ENCODE measurements at places on chromosomes 6 and 20. TPM values are rescaled to one million over a fixed set of nuclear protein-coding genes. Genes with fewer than 3 reads are reported as not detected.

Gene TMEM217
- 0.78 TPM for total RNA-seq

Gene PHF10
- total RNA-seq: 19.3 TPM

Gene DEK
- 227 TPM for total RNA-seq

Gene MMS22L
- total RNA-seq: 34.0 TPM

Gene CLDN20
- not detected for total RNA-seq

Gene PABPC1L
- 6.2 TPM for total RNA-seq

Gene C20orf141
- total RNA-seq: not detected

Gene RIMS1
- not detected for total RNA-seq

Gene KIFC1
- 125 TPM for total RNA-seq

Gene IP6K3
- 1.1 TPM for total RNA-seq

Gene PRSS35
- not detected for total RNA-seq

Gene GRM1
- 0.12 TPM for total RNA-seq

Gene NFATC2
- 3.0 TPM for total RNA-seq

Gene RSPO3
- not detected for total RNA-seq

Gene HS3ST5
- total RNA-seq: not detected

Gene CST4
- total RNA-seq: not detected

Gene SIRPA
- 7.0 TPM for total RNA-seq

Gene PRKN
- total RNA-seq: not detected

Gene C20orf144
- 0.24 TPM for total RNA-seq

Gene SULF2
- total RNA-seq: 74.4 TPM

Gene MRAP2
- 8.4 TPM for total RNA-seq

Gene ULBP2
- total RNA-seq: 21.8 TPM

Gene BFSP1
- total RNA-seq: 3.0 TPM

Gene DPPA5
- total RNA-seq: not detected

Gene BPIFA1
- not detected for total RNA-seq

Gene YIPF3
- total RNA-seq: 151 TPM

Gene LBP
- not detected for total RNA-seq

Gene DYNLT2
- total RNA-seq: 2.0 TPM

Gene LGSN
- not detected for total RNA-seq

Gene CABLES2
- 4.7 TPM for total RNA-seq

Gene ZC3H12D
- 0.48 TPM for total RNA-seq

Gene PCSK2
- total RNA-seq: not detected

Gene CENPW
- 60.1 TPM for total RNA-seq

Gene SH3BGRL2
- total RNA-seq: 0.59 TPM
